ENCODE measurements at places on chromosomes 4 and X. TPM values are rescaled to one million over a fixed set of nuclear protein-coding genes. Genes with fewer than 3 reads are reported as not detected.
A peak's percentile ranks its signal among the peaks of the same experiment; 100 is the strongest.

RHOXF1 gene
- not detected for polyA plus RNA-seq

- no peak for DNase-seq
These were observed 32.8 kb downstream of the HDAC8 start for GRCh38 chrX:72539822-72540221.

SAP30 gene
- 5.2 TPM for polyA plus RNA-seq

DNA sequence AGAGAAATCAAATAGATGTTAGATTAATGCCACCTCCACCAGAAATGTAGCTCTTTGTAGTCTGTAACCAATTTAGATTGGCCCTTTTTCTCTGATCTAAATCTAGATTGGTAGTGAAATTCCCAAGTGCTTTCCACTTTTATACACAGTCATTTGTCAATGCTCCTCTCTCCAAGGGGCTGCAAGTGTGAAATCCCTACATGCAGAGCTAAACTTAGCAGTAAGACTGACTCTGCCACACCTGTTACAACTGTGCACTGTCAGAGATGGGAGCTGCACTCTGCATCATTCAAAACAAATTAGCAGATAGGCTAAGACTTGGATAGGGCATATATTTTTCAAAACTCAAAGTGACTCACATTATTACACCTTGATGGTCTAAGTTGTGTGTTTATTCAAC, 9.1 kb downstream of the SERTM2 start:
- no peak for DNase-seq

GRCh38 chr4:105808750-105809041, 86.6 kb upstream of the NPNT start:
- DNase-seq: no peak

GRCh38 chr4:151659601-151660364, 101.0 kb downstream of the GATB start:
- peak; percentile 79 for DNase-seq

- no peak for DNase-seq
These were observed 64.7 kb downstream of the IL13RA2 start for GRCh38 chrX:114952696-114953095.

CXorf49B gene
- not detected for polyA plus RNA-seq

DNA sequence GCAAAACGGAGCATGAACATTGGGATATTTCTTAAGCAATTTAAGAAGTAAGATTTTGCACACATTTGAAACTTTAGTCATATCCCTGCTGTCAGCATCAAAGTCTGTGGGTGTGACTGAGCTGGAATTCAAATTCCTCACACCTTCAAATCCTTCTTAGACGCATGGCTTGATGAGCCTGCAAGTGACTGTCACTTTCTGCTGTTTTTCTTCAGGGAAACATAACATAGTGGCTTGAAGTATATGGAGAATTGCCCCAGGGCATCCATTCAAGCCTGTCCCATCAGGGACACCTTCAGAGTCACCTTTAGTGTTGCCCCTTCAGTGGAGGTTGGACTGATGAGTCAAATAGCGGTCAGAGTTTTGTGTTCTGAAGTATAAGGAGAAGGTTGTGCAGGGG, 17.4 kb downstream of the FHDC1 start:
- DNase-seq: no peak

DNA sequence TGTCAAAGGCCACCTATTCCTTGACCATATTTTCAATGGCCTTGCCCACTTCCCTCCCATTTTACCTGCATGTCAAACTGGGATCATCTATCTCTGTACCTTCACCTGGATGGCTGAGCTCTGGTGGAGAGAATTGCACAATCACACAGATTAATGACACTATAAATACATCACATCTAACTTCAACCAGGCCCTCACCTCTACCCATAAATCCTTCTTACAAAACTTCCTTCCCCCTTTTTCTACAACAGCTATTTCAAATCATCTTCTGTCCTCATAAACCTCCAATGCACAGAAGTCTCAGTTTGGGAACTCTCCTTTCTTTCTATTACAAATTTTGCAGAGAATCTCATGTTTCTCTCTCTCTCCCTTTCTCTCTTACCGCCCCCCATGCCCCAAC, 9.2 kb downstream of the PALLD start:
- no peak for DNase-seq

Measured in psoas muscle (tissue), 8 donors.